ENCODE measurements at places on chromosomes 5 and 9.

GRCh38 chr5:38404667-38405276, 146.4 kb downstream of the EGFLAM start:
- peak; percentile 57 for DNase-seq

DNA sequence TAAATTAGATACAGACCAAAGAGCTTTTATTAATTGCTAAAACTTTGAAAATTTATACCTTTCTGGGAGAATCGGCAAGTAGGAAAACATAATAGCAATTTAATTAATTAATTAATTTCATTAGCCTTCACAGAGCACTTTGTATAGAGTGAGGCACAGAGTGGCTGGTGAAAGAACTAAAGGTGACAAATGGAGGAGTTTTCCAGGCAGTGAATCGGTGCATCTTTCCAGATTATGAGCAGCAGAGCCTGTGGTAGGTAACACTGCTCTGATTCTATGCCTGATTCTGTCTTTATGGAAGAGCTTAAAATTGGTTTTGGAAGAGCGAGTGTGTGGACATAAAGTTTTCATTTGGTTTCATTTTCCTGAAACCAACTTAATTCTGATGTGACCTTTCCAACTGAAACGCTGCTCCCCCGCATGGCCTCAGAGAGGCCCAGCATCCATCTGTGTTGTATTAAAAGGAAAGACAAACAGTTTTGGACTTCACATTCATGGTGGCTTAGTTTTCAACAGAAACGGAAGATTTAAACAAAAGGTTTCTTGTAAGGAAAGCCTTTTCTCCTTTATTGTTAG, 188.9 kb upstream of the RPS23 start:
- no peak for DNase-seq

- DNase-seq: no peak
Measured at GRCh38 chr9:98010445-98010844, 27.3 kb downstream of the ANP32B start.

- no peak for DNase-seq
Measured at GRCh38 chr5:160315968-160316367, 3.6 kb upstream of the CCNJL start.

- no peak for DNase-seq
Measured at GRCh38 chr5:89268460-89268859, 385.5 kb upstream of the MEF2C start.

DNA sequence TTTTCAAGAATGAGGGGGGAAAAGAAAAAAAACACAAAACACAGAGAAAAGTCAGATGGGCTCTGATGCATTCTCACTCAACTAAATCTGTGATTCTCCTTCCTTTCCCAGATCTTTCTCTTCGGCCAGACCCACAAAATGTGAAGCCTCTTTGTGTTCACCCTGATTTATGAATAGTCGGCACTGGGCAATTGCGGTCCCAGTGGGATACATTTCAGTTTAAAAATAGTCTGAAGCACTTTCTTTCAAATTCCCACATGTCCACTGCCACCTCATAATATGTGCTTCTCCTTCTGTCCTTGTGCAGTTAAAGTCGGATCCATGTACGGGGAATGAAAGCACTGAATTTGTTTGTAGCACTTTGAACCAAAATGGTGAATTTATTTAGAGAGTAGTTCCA, 995.4 kb upstream of the WWC1 start:
- DNase-seq: no peak

DNA sequence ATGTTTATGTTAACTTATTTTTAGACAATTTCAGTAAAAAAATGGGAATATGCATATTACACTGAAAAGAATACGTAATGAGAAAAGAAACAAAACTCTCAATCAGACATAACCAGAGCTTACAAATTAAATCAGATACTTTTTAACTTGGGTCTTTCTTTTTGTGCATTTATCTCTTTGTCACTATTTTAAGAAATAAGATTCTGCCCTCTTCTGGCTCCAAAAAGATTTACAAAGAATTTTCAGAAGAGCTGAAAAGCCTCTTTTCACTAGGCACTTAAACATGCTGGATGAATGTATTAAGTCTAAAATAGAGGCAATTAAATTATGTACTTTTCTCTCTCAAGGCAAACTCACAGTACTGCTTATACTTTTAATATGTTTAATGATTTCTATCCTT, 55.5 kb downstream of the CEP120 start:
- DNase-seq: no peak

Measured in left lobe of liver (tissue), 2 donors.